ELF-1 (cell line): ENCODE measurements at places on chromosomes 5 and 9.

DNA sequence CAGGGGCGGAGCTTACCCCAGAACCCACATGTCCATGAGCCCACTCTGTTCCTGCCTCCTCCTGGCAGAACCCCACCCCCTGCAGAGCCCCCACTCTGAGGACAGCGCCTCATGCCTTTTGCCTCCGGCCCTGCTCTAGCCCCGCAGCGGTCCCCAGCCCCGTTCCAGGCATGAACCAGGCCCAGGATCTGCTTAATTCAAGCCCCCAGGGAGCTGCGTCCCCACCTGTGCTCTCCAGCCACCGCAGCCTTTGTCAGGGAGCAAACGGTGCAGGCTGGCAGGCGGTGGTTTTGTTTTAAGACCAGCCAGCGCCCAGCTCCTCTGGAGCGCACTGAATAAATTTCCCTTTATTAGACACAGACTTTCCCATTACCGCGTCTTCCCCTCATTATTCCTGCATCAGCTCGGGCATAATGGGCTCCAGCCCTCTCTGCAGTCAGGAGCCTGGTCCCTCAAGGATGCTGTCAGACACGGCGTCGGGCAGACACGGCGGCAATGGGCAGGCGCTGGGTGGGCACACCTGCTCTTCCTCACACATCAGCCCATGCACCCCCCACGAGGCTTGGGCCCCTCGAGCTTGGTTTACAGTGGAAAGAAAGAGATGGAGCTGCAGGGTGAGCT is 137.6 kb downstream of the OLFM1 start:
- no peak for DNase-seq

- DNase-seq: no peak
These were observed 345.4 kb upstream of the MEF2C start for GRCh38 chr5:89228355-89228754.

GRCh38 chr9:69593301-69593700 is 78.9 kb downstream of the APBA1 start:
- no peak for DNase-seq

DNA sequence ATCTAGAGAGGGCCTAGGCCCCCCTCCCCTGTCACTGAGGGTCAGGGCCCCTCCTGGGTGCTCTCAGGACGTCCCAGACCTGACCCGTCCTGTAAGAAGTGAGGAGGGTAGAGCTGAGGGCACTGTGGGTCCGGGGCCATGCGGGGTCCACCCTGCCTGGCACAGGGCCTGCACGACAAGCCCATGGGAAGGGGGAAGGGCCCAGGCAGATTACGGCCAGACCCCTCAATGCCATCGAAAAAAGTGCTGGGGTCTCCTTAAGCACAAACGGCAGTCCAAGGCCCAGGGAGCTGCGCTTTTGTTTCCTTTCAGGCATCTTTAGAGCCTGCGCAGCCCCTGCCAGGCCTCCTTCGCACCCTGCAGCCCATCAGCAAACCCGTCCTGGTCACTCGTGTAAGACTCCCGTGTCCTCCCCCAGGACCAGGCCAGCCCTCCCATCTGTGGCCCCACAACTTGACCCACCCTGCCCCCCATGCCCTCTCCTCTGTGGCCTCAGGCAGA is 4.4 kb upstream of the EXOC3 start:
- no peak for DNase-seq

- no peak for DNase-seq
These were observed 38.8 kb downstream of the CMYA5 start for GRCh38 chr5:79728396-79728795.

DNA sequence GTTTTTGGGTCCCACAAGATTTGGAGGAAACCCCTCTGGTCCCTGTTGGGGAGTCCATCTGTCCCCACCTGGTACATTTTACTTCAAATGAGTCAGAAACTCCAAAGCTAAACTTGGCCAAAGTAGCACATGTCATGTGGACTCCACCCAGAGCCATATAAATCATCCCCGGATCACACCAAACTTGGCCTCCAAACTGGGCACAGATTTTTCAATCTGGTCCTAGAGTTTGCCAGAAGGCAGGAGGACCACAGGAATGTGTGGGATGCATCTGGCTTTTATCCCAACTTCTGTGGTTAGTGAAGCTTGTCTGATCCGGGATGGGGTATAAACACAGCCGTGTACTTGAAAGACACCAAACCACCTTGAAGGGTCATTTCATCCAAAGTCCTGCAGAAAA is 66.3 kb downstream of the MAT2B start:
- DNase-seq: peak; percentile 8

GRCh38 chr9:100033877-100034551 is 64.8 kb downstream of the ERP44 start:
- no peak for DNase-seq

- DNase-seq: no peak
These were observed 53.2 kb downstream of the MSX2 start for GRCh38 chr5:174777583-174777982.

GRCh38 chr9:137875354-137875753 is 2.2 kb upstream of the CACNA1B start:
- no peak for DNase-seq

DNA sequence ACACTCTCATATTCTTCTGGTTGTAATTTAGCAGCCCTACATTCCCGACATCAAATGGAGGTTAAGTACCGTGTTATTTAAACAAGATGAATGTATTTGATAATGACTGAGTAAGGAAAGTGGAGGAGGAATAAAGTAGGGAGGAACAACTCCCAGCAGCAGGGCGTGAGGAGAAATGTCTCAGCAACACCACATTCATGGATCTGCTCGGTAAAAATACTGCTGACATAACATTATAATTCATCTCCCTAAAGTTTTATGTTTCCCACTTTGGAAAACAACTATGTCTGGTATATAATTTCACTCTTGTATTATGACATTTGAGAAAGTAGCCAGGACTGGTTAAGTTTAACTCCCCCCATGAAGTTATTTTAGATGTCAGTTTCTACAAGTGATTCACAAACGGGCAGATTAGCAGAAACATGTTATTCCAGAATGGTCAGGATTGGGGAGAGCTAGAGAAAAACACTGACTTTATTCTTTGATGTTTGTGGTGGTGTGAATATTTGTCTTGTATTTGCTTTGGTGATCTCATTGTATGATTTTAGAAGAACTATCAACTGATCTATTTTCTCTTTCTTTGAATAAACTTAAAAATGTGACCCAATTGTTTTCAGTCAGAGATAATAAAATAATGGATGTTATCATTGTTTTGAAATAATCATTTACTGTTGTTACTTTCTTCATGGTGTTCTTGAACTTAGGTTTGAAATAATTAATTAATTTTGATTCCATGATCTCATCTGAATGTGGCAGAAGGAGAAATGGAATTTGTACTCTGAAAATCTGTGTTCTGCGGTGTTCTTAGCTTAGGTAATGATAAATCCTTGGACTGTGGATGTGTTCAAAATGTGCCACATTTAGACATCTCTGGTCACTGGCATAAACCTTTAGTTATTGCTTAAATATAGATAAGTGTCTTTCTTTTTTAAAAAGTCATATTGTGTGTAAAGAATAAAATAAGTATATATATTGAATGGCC is 303.6 kb upstream of the ZNF608 start:
- DNase-seq: no peak
